ENCODE measurements at places on chromosomes 2 and 18.

DNA sequence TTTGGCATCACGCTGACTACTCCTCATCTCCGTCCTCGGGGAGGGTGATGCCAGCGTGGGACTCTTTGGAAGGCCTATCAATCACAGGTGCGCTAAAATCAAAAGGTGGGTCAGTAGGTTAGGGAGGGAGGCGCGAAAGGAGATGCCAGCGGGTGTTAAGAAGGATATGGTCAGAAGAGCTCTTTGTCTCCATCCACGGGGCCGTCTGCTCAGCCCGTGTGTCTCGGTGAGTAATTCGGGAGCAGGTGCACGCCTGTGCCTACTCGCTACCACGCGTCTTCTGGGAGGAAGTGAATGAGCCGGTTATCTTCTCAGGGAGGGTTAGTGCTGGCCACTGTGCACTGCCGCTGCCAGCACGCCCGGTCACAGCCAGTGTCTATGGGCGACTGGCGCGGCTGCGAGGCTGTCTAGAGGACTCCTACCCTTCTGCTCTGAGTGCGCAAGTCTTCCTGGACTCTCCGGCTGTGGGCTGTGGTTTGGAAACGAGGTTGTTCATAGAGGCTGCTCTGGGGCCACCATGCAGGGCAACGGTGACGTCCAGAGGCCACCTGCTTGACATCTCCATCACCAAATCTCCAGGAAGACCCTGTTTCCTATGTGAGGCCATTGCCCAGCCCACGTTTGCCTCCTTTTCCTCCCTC is 153.4 kb downstream of the MBP start:
- DNase-seq: no peak

DNA sequence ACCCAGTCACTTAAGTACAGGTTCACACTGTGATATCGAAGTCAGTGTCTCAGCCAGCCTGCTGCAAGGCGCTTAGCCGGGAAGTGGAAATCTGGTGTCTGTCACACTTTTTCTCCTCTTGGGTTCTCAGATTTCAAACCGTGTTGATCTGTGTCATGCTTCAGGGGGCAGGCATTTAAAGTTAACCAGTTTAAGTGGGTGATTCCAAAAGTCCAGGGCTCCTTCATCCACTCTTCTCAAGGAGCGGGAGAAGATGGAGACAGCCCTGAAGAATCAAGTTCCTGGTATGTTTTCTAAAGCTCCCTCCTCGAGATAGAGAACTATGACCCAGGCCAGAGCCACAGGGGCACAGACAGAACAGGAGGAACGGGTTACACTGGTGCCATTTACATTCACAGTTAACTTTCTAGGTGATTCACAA is 331.7 kb downstream of the GBX2 start:
- DNase-seq: no peak

DNA sequence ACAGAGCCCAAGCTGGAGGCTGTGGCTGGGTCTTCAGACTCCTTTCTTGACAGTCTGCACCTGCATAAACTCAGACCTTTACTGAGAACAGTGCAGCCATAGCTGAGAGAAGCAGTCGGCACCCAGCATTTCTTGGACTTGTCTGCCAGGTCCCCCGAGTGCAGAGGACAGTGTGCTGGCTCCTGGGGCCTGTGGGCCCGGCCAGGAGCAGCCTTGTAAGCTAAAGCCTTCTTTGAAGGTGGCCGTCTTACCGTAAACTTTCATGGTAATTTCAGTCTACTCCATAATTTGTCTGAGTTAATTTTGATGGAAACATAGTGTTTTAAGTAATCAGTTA is 70.9 kb downstream of the LRRFIP1 start:
- DNase-seq: no peak

GRCh38 chr2:216477283-216478035 is 21.2 kb upstream of the RPL37A start:
- no peak for DNase-seq

DNA sequence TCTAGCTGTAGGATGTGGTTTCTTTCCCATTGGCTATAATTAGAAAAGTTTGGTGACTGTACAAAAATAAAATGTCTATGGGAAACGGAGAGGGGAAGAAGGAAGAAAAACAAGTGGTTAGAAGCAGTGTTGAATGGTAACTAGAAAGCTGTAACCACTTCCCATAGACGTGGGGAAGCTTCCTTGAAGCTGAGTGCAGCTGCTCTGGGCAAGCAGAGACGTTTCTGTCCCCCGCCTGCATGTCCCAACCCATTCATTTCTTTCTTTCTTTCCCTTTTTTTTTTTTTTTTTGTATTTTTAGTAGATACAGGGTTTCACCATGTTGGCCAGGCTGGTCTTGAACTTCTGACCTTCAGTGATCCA is 367.8 kb upstream of the HS6ST1 start:
- no peak for DNase-seq

DNA sequence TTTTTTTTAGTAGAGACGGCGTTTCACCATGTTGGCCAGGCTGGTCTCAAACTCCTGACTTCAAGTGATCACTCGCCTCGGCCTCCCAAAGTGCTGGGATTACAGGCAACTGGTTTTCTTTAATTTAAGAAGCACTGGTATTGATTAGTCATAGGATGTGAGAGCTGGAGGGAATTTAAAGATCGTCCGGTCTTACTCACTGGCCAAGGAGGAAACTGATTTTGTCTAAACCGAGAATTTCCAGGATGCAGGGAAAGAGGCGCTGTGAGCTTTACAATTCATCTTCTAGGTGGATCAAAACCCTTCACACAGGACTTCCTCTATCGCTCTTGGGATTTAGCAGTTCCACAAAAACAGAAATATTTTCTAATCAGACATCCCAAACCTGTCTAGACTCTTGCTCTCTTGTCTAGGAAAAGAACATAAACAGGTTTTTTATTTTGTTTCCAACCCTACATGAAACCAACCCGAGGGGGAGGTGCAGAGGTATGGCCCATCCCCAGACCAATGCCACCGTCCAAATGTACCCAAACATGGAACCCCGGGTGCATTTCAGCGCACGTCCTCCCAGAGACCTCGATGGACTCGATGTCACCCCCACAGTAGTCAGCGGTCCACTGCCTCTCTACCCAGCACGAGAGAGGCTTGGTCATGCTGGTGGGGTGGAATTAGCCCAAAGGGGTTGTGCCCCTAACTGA is 12.5 kb upstream of the TUBB6 start:
- no peak for DNase-seq

GRCh38 chr2:217802876-217803652 is 199.7 kb downstream of the TNS1 start:
- DNase-seq: no peak

GRCh38 chr2:207044379-207045362 is 105.4 kb downstream of the CPO start:
- DNase-seq: no peak

DNA sequence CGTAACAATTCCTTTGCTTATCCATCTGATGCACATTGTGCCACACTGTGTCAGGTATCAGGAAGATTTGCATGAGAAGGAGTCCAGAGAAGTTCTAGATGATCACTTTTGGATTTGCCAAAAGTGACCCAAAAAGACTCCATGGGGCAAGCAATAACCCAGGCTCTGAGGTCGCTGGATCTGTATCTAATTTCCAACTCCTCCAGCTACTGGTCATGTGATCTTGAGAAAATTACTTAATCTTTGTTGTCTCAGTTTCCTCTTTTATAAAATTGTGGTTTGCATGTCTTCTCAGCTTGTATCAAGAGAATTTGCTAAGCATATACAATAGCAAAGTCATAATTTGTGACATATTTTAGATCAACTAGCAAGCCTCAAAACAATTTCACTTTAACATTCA is 61.3 kb upstream of the ITGA4 start:
- DNase-seq: no peak

- DNase-seq: no peak
Observed at GRCh38 chr2:65392609-65393008, 39.8 kb downstream of the SPRED2 start.

DNA sequence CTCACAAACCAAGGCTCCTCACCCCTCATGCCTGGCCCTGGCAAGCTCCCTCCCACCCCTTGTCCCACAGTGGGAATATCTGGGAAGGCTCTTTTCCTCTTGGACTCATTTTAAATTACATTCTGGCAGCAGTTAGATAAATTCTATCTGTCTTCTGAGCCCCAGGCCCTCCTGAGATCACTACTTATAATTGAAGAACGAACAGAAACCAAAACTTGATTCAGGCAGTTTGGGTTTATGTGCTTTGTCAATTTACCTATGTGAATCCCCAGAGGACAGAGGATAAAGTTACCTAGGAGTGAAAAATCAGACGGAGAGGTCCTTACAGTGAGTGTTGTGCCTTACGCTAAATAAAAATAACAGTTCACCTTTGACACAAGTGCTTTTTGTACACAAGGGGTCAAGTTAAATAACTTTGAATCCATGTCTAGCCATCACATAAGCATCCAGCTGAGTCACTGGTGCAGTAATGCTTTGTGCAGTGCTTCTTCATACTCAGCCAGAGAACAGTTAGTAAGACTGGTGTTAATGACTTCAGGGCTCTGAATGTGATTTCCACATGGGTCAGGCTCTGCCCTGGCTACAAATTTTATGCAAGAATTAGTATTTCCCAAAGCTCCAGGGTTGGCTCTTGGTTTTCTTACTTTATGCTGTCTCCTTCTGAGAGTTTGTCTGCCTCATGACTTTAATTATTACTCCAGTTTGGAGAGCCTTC is 329.3 kb downstream of the INSIG2 start:
- no peak for DNase-seq

GRCh38 chr18:44424645-44425035 is 256.0 kb upstream of the SETBP1 start:
- no peak for DNase-seq

DNA sequence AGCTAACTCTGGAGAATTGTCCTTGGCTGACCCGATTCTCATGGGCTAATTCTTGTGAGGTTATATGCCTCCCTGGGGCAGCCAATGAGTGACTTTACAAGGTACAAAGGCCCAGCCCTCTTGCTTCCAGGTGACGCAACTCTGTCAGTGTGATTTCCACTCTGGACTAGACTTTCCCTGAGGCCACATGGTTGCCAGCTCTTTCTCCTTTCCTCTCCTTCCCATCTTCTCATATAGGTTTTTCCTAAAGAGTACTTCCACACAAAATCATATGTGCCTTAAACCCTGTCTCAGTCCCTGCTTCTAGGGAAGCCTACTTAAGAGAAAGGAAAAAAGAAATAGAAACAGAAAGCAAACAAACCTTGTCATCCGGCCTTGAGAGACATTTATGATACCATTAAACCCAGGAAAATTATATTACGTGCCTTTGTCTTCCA is 226.2 kb upstream of the ZSWIM2 start:
- no peak for DNase-seq

GRCh38 chr18:48751727-48752468 is 198.9 kb downstream of the SMAD7 start:
- DNase-seq: no peak

DNA sequence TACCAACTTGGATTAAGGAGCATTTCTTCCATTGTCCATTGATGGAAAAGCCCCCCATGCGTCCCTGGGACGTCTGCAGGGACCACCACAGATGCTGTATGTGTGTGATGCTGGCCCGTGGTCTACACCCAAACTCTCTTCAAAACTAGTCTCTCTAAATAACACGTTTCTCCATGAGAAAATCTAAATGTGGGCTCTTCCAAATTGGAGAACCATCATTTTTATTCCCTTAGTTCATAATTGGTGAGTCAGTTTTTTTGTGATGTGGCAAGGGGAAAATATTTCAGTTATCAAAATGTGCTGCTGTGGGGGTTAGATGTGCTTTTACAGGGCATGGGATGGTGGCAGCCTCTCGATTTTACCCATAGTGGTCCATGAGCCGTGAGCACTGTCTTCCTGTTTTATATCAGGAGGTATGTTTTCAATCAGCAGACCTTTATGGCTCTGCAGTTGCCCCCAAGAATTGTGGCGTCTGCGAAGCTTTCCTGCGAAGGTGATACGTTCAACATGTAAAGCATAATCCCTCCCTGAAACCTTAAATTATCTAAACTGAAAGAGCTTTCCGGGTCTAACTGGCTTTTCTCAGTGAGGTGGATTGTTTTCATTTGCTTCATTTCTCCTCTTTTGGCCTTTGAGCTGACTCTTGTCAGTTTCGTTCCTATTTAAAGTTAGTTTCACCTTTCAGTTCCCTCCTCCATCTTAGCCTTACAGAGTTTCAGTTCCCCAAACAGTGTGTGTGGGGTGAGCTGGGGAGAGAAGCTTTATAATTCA is 78.4 kb downstream of the SETBP1 start:
- no peak for DNase-seq

GRCh38 chr2:120881981-120882788 is 146.5 kb downstream of the GLI2 start:
- no peak for DNase-seq

GRCh38 chr2:240048237-240048636 is 5.1 kb downstream of the OR6B3 start:
- no peak for DNase-seq

GRCh38 chr2:101255501-101255900 is 2.8 kb downstream of the CNOT11 start:
- DNase-seq: no peak

DNA sequence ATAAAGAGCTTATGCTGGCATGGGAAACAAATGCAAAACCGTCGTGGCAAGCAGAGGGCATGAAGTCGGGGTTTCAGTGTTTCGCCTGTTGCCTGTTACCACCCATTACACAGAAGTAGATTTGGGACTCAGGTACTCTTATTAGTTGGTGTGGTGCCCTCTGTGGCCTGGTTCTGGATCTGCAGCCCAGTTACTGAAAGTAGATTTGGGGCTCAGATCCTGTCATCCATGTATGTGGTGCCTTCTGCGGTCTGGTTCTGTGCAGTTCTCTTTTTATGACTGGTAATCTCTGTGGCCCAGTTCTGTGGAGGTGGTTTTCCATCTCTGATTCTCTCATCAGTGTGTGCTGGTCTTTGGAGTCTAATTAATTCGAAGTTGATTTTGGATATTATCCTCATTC is 45.2 kb downstream of the ADNP2 start:
- no peak for DNase-seq

DNA sequence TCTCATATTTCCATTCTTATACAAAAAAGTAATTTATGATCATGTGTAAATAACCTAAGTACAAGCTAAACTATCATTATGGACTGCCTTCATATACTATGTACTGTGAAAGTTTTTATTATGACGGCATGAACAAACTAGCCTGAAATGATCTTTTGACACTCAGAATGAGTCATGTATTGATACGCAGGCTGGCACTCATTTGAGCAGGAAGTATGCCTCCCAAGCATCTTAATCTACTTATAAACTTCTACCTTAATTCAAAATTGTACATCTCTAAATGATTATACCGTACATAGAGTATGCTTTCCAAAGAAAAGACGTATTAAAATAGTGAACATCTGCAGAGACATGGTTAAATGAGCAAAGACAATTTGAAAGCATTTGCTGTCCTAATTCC is 207.1 kb upstream of the SPOPL start:
- DNase-seq: peak; percentile 0

- no peak for DNase-seq
Observed at GRCh38 chr2:25362434-25363145, 20.9 kb upstream of the DNMT3A start.

DNA sequence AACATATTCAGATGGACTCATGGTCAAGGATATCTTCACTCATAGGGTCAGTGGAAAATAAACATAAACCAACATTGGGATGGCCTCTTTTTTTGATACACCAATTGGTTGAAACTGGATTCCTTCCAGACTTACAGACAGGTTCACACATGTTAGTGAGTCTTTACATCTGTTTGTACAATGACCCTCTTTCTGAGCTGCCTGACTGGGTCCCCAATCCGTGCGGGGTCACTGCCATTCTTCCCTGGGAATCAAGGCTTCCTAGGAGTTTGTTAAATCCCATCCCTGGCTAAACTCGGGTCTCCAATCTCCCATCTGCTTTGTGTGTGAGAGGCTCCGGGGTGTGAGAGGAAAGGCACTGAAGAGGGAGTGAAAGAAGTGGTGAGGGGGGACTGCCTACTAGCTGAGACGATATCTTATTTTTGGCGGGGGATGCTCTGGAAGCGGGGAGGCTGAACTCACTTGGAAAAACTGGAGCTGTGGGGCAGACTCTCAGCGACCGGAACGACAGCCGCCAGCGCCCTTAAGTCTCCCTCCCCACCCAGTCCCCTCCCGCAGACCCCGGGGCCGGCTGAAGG is 487 bp downstream of the STARD6 start:
- peak; percentile 46 for DNase-seq
